ENCODE measurements at places on chromosomes 6 and 20.

DNA sequence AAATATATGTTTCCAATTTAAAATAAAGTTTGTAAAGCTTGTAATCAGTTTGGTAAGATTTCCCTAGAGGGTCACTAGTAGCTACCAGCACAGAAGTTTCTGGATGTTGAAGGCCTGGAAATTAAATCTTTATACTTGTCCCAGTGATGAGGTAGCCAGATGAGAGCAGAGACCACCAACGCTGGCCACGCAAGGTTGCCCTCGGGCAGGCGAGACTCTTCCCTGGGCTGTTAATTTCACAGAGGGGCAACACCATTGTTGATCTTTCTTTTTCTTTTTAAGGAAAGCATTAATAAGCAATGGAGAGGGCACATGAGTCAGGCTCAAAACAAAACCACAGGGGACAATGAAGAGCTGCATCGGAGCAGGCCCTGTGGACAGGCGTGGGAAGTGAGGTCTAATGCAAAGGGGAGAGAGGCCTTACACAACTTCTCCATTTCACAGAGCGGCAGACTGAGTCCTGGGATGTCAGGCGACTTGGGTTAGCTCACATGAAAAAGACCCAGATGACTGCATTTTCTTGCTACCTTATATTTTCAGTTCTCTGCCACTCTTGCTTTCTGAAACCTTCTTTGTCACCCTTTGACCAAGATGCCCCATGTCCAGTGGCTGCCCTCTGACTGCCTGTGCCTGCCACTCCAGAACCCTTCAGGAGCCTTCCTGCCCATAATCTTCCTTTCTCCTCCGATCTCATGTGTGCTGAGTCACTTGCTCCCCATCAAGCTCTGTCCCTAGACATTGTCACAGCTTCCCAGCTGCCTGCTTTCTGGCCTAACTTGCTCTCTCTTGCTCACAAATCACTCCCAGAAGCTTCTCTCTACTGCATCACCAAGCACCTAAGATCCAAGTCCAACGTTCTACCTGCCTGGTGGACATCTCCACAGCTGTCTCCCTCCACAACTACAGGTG is 107.7 kb upstream of the CDYL start:
- DNase-seq: no peak

DNA sequence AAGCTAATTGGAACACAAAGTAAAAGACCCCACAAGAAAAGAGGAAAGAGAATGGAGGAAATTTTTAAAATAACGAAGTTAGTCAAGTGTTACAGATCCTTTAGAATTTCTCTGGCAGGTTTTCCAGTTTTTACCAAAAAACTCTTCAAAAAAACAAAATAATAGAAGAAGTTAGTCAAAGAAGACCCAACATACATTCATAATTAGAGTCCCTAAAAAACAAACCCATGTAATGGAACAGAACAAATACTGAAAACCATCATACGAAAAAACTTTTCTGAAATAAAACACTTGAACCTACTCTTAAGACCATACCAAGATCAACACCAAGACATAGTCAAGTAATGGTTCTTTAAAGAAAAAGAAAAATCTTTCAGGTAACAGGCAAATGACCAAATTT is 31.6 kb downstream of the RANBP9 start:
- DNase-seq: no peak

DNA sequence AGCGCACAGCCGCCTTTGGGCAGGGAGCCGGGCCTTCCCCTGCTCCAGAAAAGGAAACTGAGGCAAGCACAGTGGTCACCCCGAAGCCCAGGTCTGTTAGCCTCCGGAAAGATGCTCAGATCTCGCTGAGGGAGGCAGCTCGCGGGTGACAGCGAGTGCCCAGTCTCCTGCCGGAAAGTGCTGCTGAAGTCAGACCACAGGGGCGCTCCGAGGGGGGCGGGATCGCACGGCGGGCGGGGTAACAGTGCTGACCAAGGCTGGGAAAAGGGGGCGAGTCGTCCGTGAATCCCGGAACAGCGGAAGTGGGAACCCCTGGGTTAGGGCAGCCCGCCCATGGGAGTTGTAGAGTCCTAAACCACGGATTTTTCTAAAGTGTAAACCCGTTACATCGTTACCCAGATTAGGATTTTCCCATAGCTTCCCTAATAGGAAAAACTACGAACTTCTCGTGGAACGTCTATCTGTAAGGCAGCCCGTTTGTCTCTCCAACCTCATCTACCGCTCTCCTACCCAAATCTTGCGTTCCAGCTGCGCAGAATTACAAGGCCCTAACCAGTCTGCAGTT is 504 bp downstream of the VPS16 start:
- DNase-seq: peak; percentile 26

GRCh38 chr6:98838975-98839374 is 4.6 kb downstream of the POU3F2 start:
- no peak for DNase-seq

- DNase-seq: no peak
Measured at GRCh38 chr6:43115365-43115764, 39.3 kb downstream of the PTK7 start.

GRCh38 chr20:25257756-25258475 is 10.0 kb downstream of the PYGB start:
- no peak for DNase-seq

- DNase-seq: peak; percentile 25
Measured at GRCh38 chr20:57092112-57092899, 174.1 kb downstream of the BMP7 start.

DNA sequence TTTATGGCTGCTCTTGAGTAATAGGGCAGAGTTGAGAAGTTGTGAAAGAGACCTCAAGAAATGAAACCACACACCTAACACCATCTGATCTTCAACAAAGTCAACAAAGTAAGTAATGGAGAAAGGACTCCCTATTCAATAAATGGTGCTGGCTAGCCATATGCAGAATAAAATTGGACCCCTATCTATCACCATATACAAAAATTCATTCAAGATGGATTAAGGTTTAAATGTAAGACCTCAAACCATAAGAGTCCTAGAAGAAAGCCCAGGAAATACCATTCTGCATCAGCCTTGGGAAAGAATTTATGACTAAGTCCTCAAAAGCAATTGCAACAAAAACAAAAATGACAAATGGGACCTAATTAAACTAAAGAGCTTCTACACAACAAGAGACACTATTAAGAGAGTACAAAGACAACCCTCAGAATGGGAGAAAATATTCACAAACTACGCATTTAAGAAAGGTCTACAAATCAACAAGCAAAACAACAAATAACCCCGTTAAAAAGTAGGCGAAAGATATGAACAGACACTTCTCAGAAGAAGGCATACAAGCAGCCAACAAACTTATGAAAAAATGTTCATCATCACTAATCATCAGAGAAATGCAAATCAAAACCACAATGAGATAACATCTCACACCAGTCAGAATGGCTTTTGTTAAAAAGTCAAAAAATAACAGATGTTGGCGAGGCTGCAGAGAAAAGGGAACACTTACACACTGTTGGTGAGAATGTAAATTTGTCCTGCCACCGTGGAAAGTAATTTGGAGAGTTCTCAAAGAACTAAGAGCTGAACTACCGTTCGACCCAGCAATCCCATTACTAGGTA is 4.0 kb downstream of the MAP3K5 start:
- no peak for DNase-seq

- no peak for DNase-seq
Measured at GRCh38 chr20:21559305-21559704, 45.4 kb upstream of the NKX2-2 start.

DNA sequence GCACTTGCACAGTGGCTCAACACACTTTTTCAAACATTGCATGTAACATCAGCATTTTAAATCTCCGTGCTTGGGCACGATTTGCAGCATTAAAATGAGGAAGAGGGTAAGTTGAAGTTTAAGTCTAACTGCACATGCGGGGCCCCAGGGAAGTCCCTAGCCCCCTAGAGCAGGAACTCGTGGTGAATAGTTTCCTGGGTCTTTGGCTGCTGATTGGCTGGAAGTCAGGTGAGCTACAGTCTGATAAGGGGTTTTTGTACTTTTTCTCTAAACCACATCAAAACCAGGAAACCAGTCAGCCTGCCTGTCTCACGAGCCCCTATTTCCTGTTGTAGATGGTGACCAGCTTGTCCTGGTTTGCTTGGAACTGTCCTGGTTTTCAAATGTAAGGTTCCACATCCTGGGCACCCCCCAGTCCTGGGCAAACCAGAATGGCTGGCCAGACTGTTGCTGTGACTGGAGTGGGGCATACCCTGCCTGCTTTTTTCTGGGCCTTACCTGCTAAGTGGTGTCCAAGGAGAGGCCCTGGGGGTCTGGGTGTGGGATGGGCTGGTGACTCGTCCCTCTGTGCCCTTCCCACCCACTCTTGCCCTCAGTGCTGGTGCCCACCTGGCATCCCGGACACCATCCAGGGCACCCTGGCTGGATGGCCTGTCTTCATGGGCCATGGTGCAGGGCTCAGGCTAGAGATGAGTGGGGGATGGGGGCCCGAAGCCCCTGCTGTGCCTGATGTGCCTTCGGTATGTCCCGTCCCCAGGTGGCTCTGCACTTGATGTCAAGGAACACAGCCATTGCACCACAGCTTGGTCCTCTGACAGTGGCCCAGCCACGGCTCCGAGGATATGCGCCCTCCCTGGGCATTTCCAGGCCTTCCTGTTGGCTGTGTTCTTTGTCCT is 31.8 kb downstream of the SUN5 start:
- peak; percentile 66 for DNase-seq

GRCh38 chr6:75524322-75524972 is 30.8 kb upstream of the FILIP1 start:
- no peak for DNase-seq

Data from stimulated activated CD4-positive, alpha-beta T cell treated with anti-CD3 and anti-CD28 coated beads, Interleukin-4, amount 100 ng/mL, for 48 hours (primary cell).